Stimulated activated CD8-positive, alpha-beta memory T cell treated with anti-CD3 and anti-CD28 coated beads, Interleukin-15, amount 100 ng/mL, for 24 hours (primary cell): ENCODE measurements at places on chromosomes 12 and 14.

DNA sequence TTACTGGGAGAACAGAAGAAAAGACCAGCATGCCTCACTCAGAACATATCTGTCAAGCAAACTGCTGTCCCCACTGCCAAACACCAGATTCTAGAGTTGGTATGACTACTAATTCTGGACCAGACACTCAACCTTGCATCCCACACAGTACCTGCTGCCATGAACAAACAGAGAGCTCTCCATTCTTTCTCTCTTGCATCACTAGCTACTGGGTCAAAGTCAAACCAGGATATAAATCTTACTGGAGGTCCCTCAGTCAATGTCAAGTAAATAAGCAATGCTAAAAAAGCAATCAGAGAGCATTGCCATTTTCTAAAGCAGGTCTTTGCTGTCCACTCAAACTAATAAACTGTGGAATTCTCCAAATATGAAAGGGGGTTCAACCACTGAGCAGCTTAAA, 452.4 kb upstream of the SEL1L start:
- DNase-seq: no peak

DNA sequence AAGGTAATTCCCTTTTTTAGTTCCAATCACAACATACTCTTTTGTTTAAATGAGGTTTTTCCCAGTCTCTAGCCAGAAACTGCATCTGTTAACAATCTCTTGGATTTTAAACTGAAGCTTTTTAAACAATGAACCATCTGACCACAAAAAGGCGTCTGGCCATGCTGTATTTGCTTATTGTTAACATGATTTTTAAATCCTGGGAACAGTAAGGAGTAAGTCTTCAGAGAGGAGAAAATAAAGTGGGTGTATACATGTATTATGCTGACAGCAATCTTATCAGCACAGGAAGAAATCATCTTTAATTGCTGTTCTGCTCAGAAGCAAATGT, 106.2 kb downstream of the DAAM1 start:
- DNase-seq: no peak

DNA sequence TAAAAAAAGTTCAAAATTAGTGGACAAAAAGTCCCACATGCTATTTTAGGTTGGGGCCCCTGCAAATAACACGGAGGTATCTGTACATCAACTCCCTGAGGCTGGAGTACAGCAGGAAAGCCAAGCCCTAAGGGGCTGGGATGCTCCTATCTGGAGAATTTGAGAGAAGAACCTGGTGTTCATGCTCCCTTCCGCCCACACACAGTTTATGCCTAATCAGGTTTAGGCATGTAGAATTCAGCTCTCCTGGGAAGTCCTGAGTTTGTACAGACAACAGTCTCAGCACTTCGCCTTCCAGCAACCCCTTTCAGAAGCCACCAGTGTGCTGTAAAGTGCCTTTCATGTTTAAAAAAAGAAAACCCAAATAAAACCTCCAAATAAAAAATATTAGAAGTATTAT, 237.3 kb upstream of the GRIP1 start:
- no peak for DNase-seq

DNA sequence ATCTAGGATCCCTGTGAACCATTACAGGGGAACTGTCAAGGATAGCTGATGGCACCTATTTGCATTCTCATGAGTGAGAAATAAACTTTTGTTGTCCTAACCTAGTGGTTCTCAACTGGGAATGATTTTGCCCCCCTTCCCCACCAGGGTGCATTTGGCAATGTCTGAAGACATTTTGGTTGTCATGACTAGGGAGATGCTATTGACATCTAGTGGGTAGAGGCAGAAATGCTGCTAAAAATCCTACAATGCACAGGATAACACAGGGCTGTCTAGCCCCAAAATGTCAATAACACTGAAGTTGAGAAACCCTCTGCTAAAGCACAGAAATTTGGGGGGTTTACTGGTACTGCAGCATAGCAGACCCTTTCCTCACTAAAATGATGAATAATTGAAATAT, 140.9 kb upstream of the SRRM4 start:
- DNase-seq: no peak

- no peak for DNase-seq
Observed at GRCh38 chr12:107826276-107826675, 51.8 kb downstream of the ASCL4 start.

- DNase-seq: no peak
Observed at GRCh38 chr12:67714648-67715047, 66.1 kb downstream of the DYRK2 start.

DNA sequence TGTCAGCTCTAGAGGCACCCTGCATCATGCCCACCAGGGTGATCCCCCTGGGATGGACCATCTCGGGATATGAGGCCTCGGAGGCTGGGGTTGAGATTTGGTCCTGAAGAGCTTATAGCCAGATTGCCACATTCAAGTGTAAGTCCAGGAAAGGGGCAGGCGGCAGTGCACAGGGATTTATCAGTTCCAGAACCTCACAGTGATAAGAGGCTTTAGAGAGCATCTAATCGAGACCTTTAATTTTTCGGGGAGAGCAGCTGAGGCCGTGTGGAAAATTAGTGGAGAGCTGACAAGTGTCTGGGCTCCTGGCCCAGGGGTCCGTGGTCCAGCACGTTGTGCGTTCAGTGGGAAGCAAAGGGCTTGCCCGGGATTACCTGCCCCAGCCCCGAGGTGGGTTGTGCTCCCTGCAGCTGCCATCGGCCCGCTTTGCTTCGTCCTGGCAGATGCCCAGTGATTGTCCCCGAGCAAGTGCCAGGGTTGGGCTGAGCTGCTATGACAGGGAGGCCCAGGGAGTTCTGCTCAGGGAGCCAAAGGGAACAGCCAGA, 52.1 kb downstream of the C14orf132 start:
- DNase-seq: no peak

DNA sequence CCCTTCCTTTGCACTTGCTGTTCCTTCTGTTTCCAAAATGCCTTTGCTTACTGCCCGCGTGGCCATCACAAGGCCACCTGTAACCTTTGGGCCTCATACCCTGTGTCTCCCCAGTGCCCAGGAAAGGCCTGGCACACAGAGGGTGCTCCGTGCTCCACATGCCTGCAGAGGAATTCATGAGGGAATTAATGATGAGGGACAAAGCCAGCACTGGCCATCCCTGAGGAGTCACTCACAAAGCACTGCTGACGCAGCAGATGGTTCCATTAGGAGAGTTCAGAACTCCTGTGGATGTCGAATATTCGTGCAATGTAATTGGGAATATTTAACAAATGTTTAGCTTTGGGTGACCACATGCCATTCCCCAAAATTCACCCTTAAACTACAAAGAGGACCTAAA, 49.6 kb upstream of the PRMT8 start:
- DNase-seq: no peak

DNA sequence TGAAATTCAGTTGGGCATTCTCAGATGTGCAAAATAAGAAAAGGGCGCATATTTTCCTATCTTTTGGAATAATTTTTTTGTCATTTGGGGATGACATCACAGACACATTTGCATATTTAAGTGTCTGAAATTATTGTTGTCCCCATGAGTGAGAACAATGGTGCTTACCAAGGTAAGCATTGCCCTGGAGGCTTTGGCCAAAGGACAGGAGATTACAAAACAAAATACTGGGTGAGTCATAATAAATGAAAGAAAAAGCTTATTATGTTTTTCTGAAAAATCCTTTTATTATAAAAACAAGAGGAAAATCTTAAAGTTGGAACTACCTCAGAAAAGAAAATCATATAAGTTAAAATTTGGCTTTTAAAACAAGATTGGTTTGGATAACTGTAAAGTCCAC, 254.9 kb downstream of the BTG1 start:
- DNase-seq: no peak

GRCh38 chr12:106066051-106066705, 72.6 kb downstream of the NUAK1 start:
- no peak for DNase-seq

GRCh38 chr12:4421590-4422031, 24.0 kb downstream of the FGF6 start:
- DNase-seq: no peak

DNA sequence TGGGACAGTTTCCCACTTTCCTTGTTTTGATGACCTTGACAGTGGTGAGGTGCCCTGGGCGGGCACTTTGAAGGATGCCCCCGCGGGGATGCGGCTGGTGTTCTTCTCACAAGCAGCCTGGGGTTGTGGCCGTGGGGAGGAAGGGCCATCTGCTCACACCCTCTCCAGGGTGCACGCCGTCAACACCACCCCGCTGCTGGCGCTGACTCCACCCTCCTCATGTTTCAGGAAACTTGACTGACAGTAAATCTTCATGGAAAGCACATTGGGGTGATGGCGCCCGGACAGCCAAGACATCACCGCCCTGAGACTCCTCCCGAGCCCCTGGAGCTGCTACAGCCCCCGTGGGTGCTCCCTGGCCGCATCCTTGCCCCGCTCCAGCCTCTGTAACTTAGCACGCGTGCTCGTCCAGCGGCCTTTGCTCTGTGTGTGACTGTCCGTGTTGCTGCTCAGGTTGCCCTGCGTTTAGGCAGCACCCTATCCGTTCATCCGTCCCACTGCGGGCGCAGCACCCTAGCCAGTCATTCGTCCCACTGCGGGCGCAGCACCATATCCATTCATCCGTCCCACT, 150.2 kb upstream of the C14orf180 start:
- DNase-seq: no peak

GRCh38 chr12:62684570-62685295, 218.1 kb downstream of the MON2 start:
- DNase-seq: no peak

DNA sequence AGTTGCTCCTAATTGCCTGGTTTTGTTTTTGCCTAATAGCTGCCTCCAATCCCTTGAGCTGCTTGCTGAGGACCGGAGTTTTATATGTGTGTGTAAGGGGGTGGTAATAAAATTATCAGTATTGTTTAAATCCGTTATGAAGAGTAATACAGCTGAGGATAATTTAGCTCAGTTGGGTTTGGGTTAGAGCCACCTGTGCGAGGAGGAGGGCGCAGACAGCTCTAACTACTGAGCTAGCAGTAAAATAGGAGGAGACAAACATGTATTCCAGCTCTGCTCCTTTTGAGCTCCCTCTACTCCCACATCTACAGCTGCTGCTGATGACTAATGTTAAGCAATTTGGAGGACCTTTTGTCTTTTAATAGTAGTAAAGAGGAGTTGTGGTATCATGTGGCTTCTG, 61.5 kb downstream of the SPATS2 start:
- DNase-seq: no peak

GRCh38 chr12:127125607-127126259, 1141.2 kb upstream of the TMEM132C start:
- no peak for DNase-seq

GRCh38 chr14:25394356-25394755, 344.4 kb upstream of the STXBP6 start:
- no peak for DNase-seq

DNA sequence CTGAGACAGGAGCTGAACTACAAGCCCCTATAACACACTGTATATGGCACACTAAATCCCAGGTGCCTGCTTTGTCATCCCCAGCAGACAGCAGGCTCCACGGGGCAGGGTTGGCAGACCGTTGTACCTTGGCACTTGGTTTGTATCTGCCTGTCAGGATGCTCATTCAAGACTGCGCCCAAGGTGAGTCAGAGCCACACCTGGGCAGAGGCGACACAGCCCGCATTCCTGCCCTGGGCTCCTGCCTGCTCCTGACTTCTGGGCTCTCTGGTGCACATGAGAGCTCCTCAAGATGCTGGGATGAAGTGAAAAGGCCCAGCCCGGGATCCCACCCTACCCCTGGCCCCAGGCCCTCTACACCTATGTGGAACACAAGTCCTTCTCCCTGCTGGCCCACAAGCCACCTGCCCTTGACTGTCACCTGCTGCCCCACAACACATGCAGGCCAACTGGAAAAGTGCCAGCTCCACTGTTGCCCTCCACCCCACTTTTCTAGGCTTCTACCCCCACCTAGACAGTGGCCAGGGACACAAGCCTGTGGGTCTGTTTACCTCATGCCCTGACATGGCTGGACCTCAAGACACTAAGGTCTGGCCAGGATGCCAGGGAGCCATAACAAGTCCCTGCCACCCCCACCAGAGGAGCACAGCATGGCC, 30.8 kb upstream of the PNMA1 start:
- no peak for DNase-seq

DNA sequence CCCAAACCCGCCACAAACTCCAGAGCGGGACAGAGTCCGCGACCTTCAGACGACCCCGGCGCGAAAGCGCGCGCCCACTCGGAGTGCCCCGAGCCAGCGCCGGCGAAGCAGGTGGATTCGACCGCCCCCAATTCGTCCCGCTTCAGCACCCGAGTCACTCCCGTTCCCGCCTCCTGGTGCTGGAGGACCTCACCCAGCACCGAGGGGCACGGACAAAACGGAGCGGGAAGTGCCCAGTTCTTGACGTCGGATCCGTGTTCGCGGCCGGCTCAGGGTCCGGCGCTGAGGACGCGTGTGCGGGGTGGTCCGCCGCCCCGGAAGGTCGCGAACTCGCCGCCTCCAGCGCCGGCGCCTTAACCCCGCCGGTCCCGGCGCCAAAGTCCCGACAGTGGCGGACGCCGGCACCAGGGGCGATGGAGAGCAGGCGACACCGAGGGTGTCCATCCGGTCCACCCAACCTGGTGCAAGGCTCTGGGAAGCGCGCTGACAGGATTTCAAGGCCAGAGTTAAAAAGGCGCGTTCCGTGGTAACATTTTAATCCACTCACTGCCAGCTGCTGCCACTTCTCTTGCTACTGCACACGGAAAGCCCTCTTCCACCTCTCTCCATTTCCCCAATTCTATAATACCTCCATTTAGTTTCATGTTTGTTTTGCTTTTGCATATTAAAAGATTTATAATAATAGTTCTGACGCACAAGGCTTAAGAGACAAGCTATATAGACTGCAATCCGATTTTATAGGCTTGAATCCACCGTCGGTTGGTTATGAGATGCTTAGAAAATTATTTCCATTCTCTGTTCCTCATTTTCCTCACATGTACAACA, 240.0 kb upstream of the CPNE8 start:
- peak; percentile 6 for DNase-seq

- DNase-seq: no peak
Observed at GRCh38 chr14:91402771-91403600, 14.6 kb downstream of the CCDC88C start.

DNA sequence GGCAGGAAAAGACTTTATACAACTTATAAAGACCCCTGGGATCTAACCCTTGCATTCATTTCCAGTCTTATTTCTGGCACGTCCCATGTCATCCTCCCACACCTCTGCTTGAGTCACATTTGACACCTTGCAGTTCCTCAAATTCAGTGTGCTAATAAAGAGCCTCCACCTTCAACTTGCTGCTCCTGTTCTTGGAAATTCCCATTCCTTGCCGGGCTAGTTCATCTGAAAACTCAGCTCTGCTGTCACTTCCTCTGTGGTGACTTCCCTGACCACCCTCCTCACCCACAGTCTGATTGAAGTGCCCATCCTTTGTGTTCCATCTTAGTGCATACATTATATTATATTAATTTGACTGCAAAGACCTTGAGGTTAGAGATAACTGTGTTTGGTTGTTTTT, 37.4 kb upstream of the PSMA6 start:
- DNase-seq: no peak
